T-helper 22 cell (primary cell): ENCODE measurements at places on chromosomes 16 and 17.

DNA sequence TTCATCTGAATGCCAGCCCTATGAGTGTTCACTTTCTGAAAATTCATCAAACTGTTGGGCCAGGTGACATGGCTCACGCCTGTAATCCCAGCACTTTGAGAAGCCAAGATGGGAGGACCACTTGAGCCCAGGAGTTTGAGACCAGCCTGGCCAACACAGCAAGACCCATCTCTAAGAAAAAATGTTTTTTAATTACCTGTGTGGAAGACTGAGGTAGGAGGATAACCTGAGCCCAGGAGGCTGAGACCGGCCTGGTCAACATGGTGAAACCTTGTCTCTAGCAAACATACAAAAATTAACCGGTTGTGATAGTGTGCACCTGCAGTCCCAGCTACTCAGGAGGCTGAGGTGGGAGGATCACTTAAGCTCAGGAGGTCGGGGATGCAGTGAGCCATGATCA is 10.3 kb downstream of the MYH11 start:
- no peak for DNase-seq

DNA sequence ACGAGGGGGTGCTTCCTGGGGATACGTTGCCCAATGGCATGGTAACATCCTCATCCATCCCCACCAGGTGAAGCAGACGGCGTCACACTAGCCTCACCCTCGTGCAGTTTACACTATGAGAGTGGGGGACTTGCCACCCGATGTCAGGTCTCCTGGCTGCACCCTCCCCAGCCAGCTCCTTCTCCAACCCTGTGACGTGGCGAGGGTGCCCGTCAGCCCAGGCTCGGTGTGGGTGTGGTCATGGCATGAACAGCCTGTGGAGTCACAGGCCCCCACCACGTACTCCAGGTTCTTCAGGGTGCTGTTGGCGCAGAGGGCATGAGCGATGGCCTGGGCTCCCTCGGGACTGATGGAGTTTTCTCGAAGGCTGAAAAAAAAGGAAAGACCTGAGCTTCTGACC is 28.3 kb downstream of the NLRC3 start:
- DNase-seq: no peak

GRCh38 chr16:19375561-19376158 is 42.0 kb upstream of the TMC5 start:
- no peak for DNase-seq

DNA sequence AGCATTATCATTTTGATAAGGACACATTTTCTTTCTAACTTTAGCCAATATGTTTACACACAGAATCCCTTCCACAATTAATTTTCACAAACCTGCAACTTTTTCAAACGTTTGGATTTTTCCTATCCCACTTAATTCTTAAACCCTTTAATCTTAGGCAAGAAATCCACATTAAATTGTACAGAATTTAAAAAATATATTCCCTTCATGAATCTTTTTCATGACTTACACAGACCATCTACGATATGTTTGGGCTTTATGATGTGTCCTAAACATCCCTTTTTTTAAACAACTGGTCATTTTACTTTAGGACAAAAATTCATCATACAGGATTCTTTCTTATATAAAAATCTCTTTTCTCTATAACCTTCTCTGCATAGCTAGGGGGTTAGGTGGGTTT is 241.5 kb upstream of the CNTNAP4 start:
- DNase-seq: no peak

- DNase-seq: no peak
These were observed 84.9 kb downstream of the CYB561 start for GRCh38 chr17:63361182-63361581.

DNA sequence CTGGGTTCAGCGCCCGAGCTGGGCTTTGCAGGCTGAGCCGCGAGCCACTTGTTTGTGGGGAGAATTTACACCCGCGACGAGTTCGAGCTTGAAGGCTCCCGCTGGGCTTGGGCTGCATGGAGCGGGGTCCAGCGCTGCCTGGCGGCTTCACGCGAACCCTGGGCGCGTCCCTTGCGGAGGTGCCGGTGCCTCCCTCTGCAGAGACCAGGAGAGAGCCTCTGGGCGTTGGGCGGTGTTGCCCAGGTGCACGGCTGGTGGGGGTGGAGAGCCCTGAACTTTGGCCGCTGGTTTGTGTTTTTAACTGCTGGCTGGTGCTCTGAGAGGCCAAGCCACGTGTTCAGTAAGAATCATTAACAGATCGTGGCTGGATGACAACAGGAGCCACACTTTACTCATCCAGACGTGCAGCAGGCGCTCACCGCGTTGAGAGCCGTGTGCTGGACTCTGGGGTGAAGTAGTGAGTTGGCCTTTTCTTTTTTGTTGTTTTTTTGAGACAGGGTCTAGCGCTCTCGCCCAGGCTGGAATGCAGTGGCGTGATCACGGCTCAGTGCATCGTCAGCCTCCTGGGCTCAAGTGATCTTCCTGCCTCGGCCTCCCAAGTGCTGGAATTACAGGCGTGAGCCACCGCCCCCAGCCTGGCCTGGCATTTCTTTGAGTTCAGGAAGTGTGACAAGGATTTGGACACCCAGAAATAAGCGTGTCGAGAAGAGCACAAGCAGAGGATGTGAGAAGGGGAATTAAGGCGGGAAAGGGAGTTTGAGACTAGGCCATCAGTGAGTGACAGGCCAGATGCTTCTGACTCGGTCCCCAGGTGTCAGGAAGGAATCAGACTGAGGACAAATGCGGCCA is 827 bp downstream of the CDK10 start:
- DNase-seq: no peak

DNA sequence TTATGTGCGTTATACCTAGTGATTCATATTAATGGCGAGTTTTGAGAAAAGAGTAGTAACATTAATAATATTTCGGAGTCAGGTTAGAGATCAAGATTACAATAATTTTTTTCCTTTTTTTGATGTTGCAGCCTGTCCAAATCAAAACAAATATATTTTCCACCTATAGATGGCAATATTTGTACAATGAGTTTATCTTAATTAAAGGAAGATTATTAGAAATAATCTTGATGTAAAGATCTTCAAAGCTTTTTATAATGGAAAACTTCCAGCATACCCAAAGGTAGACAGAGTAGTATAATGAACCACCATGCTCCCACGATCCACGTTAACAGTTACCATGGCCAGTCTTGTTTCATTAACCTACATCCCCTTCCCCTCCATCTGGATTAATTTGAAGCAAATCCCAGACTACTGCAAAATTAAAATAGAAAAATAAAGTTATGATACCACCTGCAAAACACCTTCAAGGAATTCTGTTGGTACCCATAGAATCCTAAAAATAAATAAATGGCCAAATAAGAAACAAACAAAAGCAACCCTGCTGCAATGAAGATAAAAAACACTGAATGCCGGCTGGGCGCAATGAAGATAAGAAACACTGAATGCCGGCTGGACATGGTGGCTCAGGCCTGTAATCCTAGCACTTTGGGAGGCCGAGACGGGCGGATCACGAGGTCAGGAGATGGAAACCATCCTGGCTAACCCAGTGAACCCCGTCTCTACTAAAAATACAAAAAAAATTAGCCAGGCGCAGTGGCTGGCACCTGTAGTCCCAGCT is 46.5 kb upstream of the GINS3 start:
- no peak for DNase-seq

DNA sequence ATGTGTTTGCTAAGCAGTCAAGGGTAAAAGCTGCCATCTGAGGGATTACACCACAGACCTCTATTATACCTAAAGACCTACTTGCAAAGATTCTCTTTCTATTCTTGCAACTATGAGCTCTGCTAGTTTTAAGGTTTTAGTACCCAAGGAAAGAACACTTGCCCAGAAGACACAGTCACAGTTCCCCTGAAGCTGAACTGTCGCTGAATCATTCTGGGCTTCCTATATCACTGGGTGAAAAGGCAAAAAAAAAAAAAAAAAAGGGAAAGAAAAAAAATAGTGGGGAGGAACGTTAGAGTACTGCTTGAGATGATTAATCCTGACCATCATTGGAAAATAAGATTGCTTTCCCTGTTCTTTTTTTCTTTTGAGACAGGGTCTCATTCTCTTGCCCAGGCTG is 37.9 kb downstream of the LYRM1 start:
- no peak for DNase-seq

GRCh38 chr16:58814348-58814801 is 80.3 kb upstream of the GOT2 start:
- no peak for DNase-seq

DNA sequence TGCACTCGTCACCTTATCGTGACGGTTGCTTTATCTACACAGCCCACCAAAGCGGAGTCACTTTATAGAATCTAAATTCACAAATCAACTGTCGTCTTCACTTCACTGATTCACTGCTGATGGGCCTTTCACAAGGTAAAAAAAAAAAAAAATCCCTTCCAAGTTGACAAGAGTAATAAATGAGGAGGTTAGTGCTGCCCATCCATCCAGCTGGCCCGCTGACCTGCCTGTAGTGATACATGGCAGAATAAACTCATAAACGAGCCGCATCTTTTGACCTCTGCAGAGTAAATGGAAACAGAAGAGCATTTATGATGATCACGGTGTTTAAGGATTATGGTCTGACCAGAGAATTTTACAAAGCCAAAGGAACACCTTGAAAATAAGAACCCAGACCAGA is 227.3 kb upstream of the IRX5 start:
- no peak for DNase-seq

- peak; percentile 79 for DNase-seq
These were observed 826 bp upstream of the TLCD1 start for GRCh38 chr17:28726627-28727491.

GRCh38 chr16:1532771-1533170 is 695 bp upstream of the TMEM204 start:
- no peak for DNase-seq

GRCh38 chr17:57970710-57971109 is 15.5 kb upstream of the CUEDC1 start:
- DNase-seq: no peak

DNA sequence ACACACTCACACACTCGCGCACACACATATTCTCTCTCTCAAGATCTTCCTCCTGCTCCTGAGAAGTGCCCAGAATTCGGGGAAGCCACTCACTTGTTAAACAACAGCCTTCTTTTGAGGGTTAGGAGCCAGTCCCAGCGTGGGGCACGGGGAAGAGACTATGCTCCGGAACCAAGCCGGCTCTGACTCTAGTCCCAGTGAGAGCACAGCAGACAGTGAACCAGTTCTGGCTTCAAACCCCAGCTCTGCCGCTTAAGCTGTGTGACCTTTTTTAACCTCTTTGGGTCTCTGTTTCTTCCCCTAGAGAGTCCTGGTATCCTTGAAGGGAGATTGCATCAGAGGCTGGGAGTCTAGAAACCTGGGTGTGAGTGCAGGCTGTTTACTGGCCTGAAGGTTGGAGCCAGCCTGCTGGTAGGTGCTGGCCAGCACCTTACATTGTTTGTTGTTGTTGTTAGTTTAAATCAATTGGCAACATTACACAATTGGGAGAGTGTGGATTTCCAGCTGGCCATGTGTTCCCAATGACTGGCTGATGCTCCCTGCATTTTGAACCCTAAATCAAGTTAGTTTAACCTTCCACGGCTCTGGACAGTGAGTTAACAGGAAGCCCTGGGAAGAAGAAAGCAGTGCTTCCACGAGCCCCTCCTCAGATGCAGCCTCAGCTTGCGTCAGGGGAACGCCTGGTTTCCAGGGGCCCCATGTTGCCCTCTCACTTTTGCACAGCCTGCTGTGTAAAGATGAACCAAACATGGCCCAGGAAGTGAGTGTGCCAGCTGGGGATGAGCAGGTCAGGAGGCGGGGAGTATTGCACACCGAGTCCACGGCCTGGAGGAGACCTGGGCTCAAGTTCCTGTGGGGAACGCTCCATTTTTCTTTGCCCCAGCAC is 71.5 kb downstream of the GAS7 start:
- no peak for DNase-seq

DNA sequence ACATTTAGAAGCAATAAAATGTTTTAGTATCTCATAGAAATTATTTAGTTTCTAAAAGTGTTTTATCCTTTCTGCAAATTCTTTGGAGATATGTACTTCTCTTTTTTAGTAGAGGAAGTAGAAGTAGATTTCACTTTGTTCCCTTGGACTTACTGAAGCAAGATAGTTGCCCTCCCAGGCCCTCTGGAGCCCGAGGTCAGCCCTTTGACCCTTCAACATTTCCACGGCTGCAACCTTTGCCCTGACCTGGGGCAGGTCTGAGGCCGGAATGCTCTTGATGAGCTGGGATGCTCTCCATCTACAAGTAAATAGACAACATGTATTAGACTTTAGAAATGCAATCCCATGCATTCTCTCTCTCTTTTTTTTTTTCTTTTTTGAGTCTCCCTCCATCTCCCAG is 167.5 kb downstream of the CDK5R1 start:
- DNase-seq: no peak

DNA sequence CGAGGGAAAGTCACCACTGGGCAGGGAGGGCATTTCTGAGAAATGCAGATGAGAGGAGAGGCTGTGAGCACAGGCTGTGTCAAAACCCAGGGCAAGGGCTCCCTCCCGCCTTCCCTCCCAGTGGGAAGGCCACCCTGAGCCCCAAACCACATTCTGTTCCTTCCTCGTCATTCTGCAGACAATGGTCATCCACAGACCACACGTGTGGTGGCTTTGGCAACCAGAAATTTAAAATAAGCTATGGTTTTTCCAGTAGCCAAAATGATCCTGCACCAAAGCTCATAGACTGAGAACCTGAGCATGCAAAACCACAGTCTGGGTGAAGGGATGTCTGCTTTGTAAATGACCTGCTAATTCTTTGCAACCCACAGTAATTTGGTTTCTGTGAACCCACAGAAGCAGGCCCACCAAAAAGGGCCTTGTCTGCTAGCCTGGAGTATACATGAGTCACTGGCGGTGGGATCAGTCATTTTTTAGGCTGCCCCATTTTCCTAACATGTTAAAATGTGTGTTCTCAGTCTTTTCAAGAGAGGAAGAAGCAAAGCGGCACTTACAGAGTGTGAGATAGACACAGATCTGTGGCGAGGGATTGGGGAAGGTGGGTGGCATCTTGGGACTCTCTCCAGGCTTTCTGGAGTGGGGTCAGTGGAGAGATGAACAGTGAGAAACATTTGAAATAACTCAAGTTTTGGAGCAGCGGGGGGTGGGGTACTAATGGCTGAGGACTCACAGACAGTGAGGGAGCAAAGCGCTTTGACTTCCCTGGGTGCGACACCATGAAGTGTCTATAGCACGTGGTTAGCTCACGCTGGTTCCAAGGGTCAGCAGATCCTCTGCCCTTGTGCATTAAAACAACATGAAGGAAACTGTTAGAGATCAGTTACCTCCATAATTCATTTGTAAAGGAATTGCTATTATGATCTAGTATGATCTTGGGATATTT is 20.5 kb downstream of the GRB7 start:
- DNase-seq: peak; percentile 56

GRCh38 chr17:78163881-78164747 is 4.3 kb upstream of the SYNGR2 start:
- DNase-seq: no peak

GRCh38 chr17:2449486-2449885 is 48.6 kb upstream of the MNT start:
- DNase-seq: no peak

GRCh38 chr17:34485999-34486398 is 93.4 kb upstream of the TMEM132E start:
- DNase-seq: no peak
